Stimulated activated CD4-positive, alpha-beta T cell treated with anti-CD3 and anti-CD28 coated beads, Interleukin-4, amount 100 ng/mL, for 1 hour (primary cell): ENCODE measurements at places on chromosomes 6 and 20.

DNA sequence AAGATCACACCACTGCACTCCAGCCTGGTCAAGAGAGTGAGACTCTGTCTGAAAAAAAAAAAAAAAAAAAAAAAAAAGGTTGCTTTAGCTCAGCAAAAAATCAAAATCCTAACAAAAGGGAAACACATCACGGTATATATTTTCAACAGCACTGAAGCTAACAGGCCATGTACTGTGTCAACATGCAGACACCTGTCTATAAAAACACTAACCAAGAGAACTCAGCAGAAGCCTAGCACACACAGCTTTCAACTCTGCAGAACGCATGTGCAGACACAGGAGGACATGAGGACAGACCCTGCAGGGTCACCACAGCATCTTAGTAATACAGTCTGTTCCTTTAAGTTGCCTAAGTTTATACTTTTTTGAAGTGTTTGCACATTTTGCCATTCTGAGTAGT is 13.5 kb downstream of the NINL start:
- no peak for DNase-seq

DNA sequence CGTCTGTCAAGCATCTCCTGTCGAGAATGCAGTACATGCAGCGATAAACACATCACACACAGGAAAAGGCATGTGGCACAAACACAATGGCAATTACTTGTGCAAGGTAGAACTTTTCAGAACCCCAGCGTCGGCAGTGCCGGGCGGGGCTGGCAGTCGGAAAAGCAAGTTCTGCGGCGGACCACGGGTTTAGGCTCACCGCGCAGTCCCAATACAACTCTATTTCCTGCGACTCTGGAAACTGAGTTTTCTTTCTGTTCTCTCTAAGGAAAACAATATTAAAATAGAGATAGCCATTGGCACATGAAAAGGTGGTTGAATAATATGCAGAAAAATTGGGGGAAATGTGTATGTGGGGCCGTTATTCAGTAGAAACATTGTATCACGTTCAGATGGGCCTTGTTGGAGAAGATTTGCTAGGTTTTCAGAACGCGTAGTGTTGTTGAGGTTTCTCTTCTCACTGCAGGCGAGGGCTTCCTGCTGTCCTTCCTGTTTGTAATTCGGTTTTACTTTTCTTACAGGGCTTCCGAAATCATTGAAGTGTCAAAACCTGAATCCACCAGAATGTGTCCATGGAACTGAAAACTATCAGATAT is 369.5 kb downstream of the THBS2 start:
- no peak for DNase-seq

GRCh38 chr6:20771409-20771808 is 237.2 kb downstream of the CDKAL1 start:
- no peak for DNase-seq

- DNase-seq: no peak
Observed at GRCh38 chr20:49570161-49570827, 2.4 kb upstream of the PTGIS start.

- DNase-seq: no peak
Observed at GRCh38 chr6:168650671-168651111, 209.7 kb downstream of the SMOC2 start.

- peak; percentile 10 for DNase-seq
Observed at GRCh38 chr6:51959744-51960383, 127.5 kb downstream of the PKHD1 start.

DNA sequence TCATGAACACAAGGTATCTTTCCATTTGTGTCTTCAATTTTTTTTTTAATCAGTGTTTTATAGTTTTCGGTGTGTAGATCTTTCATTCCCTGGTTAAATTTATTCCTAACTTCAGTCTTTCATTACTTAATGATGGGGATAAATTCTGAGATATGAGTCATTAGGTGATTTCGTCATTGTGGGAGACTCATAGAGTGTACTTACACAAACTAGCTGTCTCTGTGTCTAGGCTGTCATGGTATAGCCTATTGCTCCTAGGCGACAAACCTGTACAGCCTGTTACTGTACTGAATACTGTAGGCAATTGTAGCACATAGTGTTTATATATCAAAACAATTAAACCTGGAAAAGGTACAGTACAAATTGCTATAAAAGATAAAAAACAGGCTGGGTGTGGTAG is 42.1 kb downstream of the SMAP1 start:
- no peak for DNase-seq
